ENCODE measurements at places on chromosomes 3 and 15.
A peak's percentile ranks its signal among the peaks of the same experiment; 100 is the strongest.

GRCh38 chr3:20450611-20451010, 264.6 kb upstream of the SGO1 start:
- no peak for DNase-seq

DNA sequence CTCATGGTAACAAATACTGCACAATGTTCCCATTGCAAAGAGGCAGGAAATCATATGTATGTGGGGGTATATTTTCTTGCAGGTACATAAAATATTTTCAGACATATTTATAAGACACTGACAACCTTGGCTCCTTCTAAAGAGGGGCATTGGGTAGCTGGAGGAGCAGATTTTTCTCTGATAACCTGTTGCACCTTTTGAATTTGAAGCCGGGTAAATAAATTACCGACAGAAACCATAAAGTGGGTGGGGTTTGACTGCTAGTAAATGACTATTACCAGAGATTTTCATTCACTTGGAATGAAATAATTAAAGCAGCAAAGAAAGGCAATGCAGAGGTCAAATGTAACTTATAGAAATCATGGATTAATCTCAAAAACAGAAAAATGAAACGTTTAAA, 19.2 kb downstream of the LHFPL4 start:
- no peak for DNase-seq

GRCh38 chr3:23748398-23749110, 57.2 kb upstream of the UBE2E1 start:
- peak; percentile 44 for DNase-seq

- DNase-seq: no peak
These were observed 339.2 kb upstream of the ONECUT1 start for GRCh38 chr15:53129121-53129904.

- no peak for DNase-seq
These were observed 8.6 kb downstream of the ACAA1 start for GRCh38 chr3:38128303-38128655.

DNA sequence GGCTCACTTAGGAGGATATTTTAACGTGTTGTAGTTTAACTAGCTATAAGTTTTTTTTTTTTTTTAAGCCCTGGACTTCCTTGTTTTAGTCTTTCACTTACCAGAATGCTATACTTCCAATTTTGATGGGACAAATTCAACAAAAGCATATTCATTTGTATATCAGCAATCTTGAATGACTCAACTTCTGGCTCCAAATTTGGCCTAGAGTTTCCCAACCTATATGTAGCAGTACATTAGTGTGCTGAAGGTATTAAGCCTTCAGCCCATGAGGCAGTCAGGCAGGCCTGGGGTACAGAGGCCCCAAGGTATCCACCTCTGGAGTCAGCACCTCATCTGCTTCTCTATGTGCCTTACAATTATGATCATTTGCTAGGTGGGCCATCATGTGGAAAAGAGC, 5.9 kb downstream of the PBRM1 start:
- DNase-seq: no peak

GRCh38 chr3:152466784-152467183, 198.1 kb downstream of the MBNL1 start:
- DNase-seq: no peak

DNA sequence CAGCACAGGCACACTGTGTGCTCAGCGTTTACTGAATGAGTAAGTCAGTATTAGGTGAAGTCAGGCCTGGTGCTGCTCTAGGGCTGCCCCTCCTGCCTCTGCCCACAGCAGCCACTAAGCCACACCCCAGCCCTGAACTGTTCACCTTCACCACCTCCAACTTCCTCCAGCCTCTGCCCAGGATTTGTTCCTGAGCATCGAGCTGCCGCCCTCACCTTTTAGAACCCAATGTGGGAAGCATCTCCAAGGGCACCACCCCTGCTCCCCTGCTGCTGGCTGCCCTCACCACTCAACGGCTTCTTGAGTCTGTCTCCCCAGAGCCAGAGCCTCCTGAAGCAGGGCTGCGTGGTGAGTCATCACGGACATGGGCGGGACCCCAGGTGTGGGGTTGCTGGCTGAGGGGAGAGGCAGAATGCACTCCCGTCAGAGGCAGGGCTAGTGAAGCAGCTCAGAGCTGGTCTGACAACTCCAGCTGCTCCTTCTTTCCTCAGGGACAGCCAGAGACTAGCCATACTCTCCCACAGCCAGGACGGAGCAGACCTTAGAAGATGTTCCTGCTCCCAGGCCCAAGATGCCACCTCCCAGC, 5.8 kb downstream of the HYAL2 start:
- DNase-seq: no peak

- no peak for DNase-seq
These were observed 135.6 kb downstream of the KCNMB2 start for GRCh38 chr3:178671791-178672190.

GRCh38 chr15:46079046-46079445, 444.2 kb downstream of the SQOR start:
- DNase-seq: no peak

Measured in cerebellar nuclear complex (tissue), 1 donor.